GM04503 (cell line): ENCODE measurements at places on chromosomes 3 and 15.

- DNase-seq: no peak
Observed at GRCh38 chr3:43062564-43063040, 43.3 kb downstream of the POMGNT2 start.

GRCh38 chr3:36680952-36681351, 83.4 kb downstream of the DCLK3 start:
- no peak for DNase-seq

- DNase-seq: no peak
Observed at GRCh38 chr3:37491776-37492175, 317.4 kb upstream of the LRRFIP2 start.

- DNase-seq: no peak
Observed at GRCh38 chr3:196431181-196432136, 768 bp downstream of the UBXN7 start.
